Heart left ventricle (tissue), 16 donors: ENCODE measurements at places on chromosomes 2 and 18. TPM values are rescaled to one million over a fixed set of nuclear protein-coding genes. Genes with fewer than 3 reads are reported as not detected.

Gene IL1R1
- 28.4 TPM for total RNA-seq

Gene NEU2
- total RNA-seq, result not detected

Gene UGT1A5
- total RNA-seq, result not detected

Gene NCKAP1
- total RNA-seq, result 164 TPM

Gene QPCT
- 4.8 TPM for total RNA-seq

Gene PLGLB1
- total RNA-seq, result 1.2 TPM

Gene ITGB6
- total RNA-seq, result 2.3 TPM

Gene C2orf81
- 0.85 TPM for total RNA-seq

Gene BMP10
- total RNA-seq, result not detected

Gene ANKRD44
- total RNA-seq, result 4.9 TPM

Gene AGAP1
- total RNA-seq, result 18.9 TPM

Gene C2orf15
- total RNA-seq, result 0.70 TPM

Gene LHCGR
- total RNA-seq, result not detected

Gene MROH2A
- total RNA-seq, result not detected

Gene SP5
- total RNA-seq, result 0.28 TPM

Gene LIPG
- 12.1 TPM for total RNA-seq

Gene ZNF521
- total RNA-seq, result 24.4 TPM

Gene TRIM54
- total RNA-seq, result 258 TPM

Gene UGT1A3
- total RNA-seq, result not detected

Gene MYO1B
- 13.9 TPM for total RNA-seq

Gene PCARE
- 1.4 TPM for total RNA-seq

Gene PLCL1
- total RNA-seq, result 126 TPM

Gene EFHD1
- 42.2 TPM for total RNA-seq

Gene KCNG2
- not detected for total RNA-seq

Gene OTOS
- not detected for total RNA-seq

Gene COL6A3
- total RNA-seq, result 44.1 TPM

Gene SNRPD1
- total RNA-seq, result 20.9 TPM

Gene TMEM178A
- total RNA-seq, result 4.6 TPM

Gene SPEG
- 93.6 TPM for total RNA-seq

Gene PRSS56
- total RNA-seq, result 0.15 TPM

Gene ARHGEF4
- total RNA-seq, result 3.8 TPM

Gene KIF3C
- total RNA-seq, result 2.3 TPM

Gene ABCB6
- total RNA-seq, result 14.3 TPM

Gene IGFBP2
- 73.2 TPM for total RNA-seq

Gene RTN4
- 141 TPM for total RNA-seq

Gene LRRTM1
- total RNA-seq, result not detected

Gene LGALSL
- 8.1 TPM for total RNA-seq

Gene SULT1C4
- 5.0 TPM for total RNA-seq

Gene CCDC68
- total RNA-seq, result 11.6 TPM

Gene SCN2A
- not detected for total RNA-seq

Gene LYG1
- 0.29 TPM for total RNA-seq

Gene NPPC
- total RNA-seq, result 2.7 TPM

Gene EVA1A
- 0.42 TPM for total RNA-seq
